Activated T-cell treated with anti-CD3 and anti-CD28 coated beads, Interleukin-2, amount 50 U/mL, for 72 hours (primary cell): ENCODE measurements at places on chromosomes 2 and 18. TPM values are rescaled to one million over a fixed set of nuclear protein-coding genes. Genes with fewer than 3 reads are reported as not detected.

The CCDC150 gene
- 20.9 TPM for total RNA-seq

The ST6GAL2 gene
- total RNA-seq = not detected

The TUBA4B gene
- not detected for total RNA-seq

The GALNT14 gene
- total RNA-seq = 0.81 TPM

The SPHKAP gene
- total RNA-seq = not detected

The ATP8B1 gene
- total RNA-seq = not detected

The MYOM1 gene
- 0.39 TPM for total RNA-seq

GRCh38 chr2:74079522-74080341 is 68.0 kb downstream of the BOLA3 start:
- DNase-seq = no peak

DNA sequence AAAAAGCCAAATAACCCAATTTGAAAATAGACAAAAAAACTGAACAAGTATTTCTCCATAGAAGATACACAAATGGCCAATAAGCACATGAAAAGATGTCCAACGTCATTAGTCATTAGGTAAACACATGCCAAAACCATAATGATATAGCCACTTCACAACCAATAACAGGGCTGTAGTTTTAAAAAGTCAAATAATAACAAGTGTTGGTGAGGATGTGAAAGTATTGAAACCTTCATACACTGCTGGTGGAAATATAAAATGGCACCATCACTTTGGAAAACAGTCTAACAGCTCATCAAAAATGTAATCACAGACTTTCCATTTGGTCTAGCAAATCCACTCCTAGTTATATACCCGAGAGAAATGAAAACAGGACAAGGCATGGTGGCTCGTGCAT is 144.2 kb upstream of the CYP1B1 start:
- DNase-seq = no peak

DNA sequence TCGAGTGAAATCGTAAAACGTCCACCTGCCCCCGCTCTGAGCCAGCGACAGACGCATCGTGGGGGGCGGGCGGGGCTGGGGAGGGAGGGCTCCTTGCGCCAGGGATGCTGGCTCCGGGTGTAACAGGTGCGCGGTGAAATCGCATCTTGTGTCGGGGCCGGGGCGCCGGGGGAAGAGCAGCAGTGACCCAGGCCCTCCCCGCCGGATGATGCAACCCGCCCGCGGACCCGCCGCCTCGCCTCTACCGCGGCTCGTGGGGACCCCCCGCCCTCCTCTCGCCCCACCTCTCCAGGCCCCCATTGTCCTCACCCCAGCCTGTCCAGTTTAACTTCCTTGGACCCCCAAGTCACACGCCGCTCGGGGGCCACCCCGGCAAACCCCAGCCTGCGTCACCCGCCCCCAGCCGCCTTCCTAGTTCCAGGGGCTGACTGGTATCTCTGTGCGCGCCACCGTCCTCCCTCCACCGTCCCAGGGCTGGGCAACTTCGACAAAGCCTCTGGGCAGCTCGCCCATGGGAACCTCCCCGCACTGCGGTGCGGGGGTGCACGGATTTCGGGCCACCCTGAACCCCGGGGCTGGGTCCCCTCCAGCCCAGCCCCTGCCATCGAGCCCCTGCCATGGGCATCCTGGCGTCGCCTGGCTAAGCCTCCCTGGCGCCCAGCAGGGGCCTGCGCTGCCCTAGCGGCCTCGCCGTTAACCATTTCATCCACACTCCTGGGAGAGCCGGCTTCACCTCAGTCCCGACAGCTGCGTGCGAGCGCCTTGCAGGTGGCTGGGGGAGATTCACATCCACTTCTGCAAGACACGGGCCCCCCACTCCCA is 799 bp upstream of the KIF1A start:
- DNase-seq = peak; percentile 57

DNA sequence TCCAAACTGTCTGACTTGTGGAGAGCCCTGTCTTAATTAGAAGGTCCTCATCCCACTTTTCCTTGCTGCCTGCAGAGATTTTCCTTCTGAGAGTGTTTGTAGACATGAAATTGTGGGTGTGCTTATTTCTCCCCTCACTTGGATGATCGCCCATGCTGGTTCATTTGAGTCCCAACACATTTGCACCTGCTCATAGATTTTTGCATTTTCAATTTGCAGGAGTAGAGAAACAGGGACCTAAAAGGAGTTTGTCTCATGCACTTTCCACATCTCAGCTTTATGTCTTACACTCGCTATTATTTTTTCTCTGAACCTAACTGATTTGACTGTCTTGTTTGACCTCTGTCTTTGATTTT is 33.2 kb upstream of the FHL2 start:
- DNase-seq = no peak

- no peak for DNase-seq
Observed at GRCh38 chr18:59079264-59079663, 60.4 kb upstream of the SEC11C start.

DNA sequence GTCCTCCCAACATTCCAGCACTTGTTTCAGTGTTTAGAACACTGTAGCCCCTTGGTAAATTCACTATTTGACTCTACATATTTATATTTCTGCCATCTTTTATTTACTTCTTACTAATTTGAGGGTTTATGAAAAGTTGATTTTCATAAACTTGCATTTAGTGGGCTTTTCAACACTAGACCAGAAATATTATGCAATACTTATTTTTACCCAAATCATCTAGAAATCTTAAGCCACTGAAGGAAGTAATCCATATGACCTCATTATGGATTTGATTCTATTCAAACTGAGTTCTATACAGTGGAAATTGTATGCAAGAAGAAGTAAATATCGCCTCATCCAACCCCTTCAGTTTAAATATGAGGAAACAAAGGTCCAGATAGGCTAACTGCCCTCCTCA is 92.6 kb upstream of the VRK2 start:
- no peak for DNase-seq

DNA sequence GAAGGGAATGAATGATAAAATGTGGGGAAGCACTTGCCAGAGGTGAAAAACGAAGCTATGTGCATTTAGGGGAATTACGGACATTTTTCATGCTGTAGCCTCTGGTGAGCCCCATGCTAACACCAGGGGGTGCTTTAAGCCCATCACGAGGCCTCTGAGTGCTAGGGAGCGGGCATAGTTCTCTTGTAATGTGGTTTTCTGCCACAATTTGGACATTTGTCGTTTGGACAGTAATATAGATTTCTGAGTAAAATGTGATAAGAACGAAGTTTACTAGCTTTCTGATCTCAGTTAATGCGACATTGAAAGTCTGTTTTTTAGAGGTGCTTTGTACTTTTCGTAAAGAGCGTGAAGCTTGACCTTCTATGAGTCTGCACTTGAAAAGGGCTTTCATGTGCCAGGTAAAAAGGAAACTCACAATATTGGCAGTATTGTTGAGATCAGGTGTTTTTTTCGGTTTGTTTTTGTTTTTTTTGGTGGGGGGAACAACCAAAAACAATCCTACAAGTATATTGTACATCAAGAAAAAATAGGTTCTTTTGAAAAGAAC is 50.6 kb downstream of the TRAF3IP1 start:
- DNase-seq = peak; percentile 59

DNA sequence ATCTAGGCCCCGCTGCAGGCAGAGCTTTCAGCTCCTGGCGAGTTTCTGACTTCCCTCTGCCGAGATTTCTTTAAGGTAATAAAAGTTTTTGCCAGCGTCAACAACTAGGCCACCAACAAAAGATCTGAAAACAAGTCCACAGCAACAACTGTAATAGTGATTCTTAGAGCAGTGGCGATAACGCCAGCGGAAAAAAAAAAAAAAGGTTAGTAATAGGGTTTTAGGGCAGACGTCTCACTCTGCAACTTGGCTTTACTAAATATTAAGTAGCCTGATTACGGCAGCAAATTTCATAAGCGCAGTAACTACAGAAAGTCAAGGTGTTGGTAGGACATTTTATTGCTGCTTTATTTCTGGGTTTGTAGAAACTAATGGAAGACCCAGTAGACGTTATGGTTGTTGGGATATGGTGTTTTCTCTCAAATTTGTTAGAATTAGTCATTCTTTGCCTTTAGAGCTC is 481 bp downstream of the SLC30A6 start:
- no peak for DNase-seq

DNA sequence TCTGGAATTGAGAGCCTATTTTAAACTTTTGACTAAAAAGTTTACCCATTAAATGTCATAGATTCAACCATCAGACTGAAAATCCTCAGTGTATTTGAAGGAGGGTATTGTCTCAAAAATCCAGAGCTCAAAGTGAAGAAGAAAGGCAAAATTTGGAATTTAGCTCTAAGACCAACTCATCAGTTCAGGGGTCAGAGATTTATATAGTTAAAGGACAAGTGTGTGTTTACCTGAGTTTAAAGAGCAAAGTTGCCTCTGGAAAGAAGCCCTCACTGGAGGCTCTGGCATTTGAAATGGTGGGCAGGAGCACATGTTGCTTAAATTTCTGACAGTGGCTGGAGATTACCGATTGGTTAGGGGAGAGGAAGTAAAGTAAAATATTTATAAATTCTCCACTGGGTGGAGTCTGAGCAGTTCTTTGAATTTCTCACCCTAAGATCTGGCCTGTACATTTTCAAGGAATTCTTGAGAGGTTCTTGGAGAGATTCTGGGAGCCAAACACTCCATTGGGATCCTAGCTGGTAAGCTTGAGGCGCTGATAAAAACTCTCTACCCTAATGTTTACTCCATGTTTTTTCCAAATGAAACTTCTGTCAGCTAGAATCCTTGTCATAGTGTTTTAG is at the start of gene KYNU:
KYNU (plus strand) TSS at position 449 of the 623 bp plus-strand sequence. CDS start 7,704 bp downstream, outside the sequence.
- DNase-seq = no peak

- no peak for DNase-seq
Observed at GRCh38 chr2:67616749-67617148, 219.6 kb downstream of the ETAA1 start.

DNA sequence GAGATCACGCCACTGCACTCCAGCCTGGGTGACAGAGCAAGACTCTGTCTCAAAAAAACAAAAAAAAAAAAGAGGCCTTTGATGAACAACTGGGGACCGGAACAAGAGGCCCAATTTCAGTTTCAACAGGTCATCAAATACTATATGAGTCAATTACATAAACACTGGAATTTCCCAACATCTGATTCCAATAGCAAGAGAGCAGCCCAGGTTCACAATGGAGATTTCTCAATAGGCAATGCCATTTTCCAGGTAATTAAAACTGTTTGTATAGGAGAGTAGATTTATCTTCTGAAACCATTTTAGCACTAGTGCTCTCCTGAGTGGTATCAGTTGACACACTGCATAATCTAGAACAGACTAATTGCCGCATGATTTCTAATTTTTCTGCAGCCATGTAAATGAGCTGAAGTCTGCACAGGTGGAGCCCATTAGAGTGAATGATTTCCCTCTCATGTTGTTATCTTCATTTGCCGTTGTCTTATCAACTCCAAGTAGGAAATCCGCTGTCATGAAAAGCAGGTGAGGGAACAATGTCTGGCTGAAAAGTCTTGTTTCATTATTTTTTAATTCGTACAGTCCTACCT is 264.1 kb upstream of the MEIS1 start:
- no peak for DNase-seq

GRCh38 chr2:113200736-113201490 is 27.1 kb downstream of the PSD4 start:
- DNase-seq = no peak

DNA sequence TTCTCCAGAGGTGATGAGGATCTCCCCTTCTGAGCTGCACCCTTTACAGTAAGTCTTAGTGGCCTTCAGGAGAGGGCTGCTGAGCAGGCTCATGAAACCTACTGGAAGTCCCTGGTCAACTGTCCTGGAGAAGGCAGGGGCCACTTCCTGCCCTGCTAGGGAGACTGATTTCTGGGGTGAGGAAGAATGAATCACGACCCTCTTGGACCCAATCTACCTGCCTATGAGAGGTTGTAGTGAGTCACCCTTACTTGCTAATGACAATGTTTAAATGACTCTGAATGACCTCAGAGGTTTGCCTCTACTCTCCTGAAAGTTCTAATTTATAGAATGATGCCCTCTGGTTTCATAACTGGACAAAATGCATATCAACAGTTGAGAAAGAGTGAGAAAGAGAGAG is 79.4 kb upstream of the FAM136A start:
- no peak for DNase-seq

DNA sequence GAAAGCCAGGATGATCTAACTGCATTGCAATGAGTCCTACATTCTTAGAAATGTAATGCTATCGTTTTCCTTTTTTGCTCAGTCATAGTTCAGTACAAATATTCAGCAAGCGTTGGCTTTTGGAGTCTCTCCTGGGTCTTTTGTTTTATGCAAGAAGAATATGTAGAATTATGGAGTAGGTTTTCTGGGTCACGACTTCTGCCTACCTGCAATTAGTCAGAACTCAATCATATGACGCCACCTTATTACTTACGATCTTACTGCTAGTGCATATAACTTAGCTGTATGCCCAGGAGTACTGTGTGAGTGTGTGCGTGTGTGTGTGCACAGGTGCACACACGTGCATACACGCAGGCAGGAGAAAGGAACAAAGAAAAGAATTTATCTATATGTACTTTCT is 640.2 kb downstream of the STK39 start:
- DNase-seq = no peak
